ENCODE measurements at places on chromosomes 7 and 10.
A peak's percentile ranks its signal among the peaks of the same experiment; 100 is the strongest.

GRCh38 chr7:24922099-24922773 lies 57.7 kb downstream of the OSBPL3 start:
- DNase-seq: no peak

GRCh38 chr7:129470411-129470810 lies 31.9 kb upstream of the SMKR1 start:
- no peak for DNase-seq

DNA sequence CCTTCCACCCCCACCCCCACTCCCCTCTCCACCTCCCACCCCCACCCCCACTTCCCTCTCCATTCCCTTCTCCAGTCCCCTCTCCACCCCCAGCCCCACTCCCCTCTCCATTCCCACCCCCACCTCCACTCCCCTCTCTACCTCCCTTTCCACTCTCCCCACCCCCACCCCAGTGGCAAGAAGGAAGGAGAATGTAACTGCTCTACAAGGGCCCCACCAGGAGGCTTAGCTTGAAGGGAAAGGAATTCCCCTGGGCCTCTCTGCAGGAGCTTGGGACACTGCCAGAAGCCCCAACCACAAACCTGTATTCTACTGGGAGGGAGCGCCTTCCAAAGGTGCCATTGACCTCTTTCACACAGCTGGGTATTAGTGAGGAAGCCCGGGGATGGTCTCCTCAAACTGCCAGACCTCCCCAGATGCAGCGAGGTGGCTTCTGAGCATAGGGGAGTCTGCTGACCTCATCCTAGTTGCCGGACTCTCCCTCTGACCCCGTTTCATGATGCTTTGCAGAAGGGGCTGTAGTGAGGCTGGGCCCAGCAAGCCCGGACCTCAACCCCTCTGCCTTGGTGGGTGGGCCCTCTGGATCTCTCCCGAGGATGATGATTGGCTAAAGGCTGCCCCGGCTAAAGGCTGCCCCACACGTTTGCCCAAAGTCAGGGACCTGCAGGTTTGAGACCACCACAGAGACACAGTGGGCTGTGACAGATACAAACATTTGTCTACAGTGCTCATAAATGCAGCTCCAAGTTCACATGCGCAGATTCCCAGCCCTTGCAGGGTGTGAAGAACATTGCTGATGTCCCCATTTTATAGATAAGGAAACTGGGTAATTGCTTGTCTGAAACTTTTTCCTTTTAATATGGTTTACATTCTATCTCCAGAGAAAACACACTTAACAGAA lies 2.9 kb downstream of the DEPP1 start:
- DNase-seq: no peak

GRCh38 chr7:128093614-128094570 lies 62.7 kb upstream of the LRRC4 start:
- no peak for DNase-seq

DNA sequence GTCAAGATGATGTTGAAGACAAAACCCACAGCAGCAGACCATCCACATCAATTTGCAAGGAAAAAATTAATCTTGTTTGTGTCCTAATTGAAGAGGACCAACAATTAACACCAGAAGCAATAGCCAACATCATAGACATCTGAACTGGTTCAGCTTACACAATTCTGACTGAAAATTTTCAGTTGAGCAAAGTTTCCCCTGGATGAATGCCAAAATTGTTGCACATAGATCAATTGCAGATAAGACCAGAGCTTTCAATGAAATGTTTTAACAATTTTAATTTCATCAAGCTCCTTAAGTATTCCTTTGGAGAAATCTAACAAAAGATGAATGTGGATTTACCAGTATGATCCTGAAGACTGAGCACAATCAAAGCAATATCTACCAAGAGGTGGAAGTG lies 168.6 kb downstream of the CTNNA3 start:
- no peak for DNase-seq

- DNase-seq: no peak
Measured at GRCh38 chr10:114352653-114353298, 51.5 kb downstream of the AFAP1L2 start.

DNA sequence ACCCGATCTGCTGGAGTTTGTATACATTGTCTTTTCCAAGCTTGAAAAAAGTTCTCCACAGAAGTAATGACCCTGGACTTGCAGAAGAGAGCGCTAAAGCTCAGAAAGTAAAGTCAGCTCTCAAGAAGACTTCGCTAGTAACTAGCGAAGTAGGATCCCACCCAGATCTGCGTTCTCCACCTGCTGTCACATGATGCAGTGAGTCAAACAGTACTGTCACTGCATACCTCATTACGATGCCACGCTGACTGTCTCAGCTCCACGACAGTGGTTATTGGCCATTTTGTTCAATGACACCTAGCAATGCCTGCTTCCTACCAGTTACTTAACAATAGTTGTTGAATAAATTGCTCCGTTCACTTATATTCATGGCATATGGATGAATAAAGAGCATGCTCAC lies 29.7 kb upstream of the SEC61G start:
- peak; percentile 24 for DNase-seq

GRCh38 chr10:123721441-123722049 lies 55.4 kb downstream of the GPR26 start:
- DNase-seq: no peak

DNA sequence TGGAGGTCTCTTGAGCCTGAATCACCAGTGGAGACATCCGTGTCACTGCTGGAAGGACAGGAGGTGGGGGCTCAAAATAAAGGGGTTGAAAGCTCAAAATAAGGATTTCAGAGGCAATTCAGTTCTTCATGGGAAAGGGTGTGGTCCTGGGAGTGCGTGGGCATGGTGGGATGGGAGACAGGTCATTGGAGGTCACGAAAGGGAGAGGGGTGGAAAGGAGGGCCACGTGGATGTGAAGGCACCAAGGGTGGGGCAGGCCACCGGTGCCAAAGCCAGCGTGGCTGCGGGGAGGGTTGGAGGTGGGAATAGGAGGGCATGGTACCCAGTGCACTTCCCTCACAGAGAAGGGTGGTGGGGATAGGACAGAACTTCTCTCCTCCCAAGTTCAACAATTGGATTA lies 59.7 kb downstream of the HTR5A start:
- no peak for DNase-seq

GRCh38 chr7:103075337-103075918 lies 488 bp downstream of the ARMC10 start:
- peak; percentile 73 for DNase-seq

GRCh38 chr7:105016709-105017656 lies 3.0 kb downstream of the KMT2E start:
- DNase-seq: no peak

GRCh38 chr7:29442146-29442545 lies 121.5 kb upstream of the PRR15 start:
- no peak for DNase-seq

All from activated CD8-positive, alpha-beta T cell treated with anti-CD3 and anti-CD28 coated beads, Interleukin-2, amount 10 ng/mL, durations not matched to agents 7 days and 5 days (primary cell).